ENCODE measurements at places on chromosomes 5 and 9. TPM values are rescaled to one million over a fixed set of nuclear protein-coding genes. Genes with fewer than 3 reads are reported as not detected.

GRCh38 chr9:96065482-96066251 lies 190.2 kb downstream of the ERCC6L2 start:
- H3K4me3 ChIP-seq = no peak overlapping the region
- no peaks in the 10 kb centered on the region for H3K36me3 ChIP-seq
- H3K27me3 ChIP-seq = no peaks in the 10 kb centered on the region
- H3K4me1 ChIP-seq = peaks cover 4% of the 10 kb centered on the region
- DNase-seq = no peak
- no peak overlapping the region for H3K27ac ChIP-seq

The TLX3 gene
- not detected for total RNA-seq

DNA sequence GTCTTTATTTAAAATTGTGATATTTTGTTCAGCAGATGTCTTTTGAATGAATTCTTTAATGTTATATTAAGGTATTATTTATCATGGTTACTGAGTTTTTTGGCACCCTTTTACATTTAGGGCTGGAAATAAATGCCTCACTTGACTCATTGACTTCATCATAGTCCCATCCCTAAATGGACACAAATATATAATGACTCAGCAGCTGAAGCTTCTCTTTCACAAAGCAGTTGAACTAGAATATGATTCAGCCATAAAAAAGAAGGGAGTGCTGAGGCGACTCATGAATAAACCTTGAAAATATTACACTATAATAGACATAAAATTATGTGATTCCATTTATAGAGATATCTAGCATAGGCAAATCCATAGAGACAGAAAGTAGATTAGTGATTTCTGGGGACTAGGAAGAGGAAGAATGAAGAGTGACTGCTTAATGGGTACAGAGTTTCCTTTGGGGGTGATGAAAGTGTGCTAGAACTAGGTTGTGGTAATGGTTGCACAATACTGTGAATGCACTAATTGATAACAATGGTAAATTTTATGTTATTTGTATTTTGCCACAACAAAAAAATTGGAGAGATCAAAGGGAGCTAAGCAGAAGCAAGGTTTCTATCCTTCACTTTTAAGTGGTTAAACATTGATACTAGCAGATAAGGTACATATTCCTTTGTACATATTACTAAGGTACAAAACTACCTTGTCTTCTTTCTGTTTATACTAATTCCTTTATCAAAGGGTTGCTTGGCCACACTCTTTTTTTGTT lies 449.6 kb downstream of the NTRK2 start:
- H3K27me3 ChIP-seq = no peaks in the 10 kb centered on the region
- no peak for DNase-seq
- H3K4me3 ChIP-seq = no peak overlapping the region
- no peak overlapping the region for H3K27ac ChIP-seq

DNA sequence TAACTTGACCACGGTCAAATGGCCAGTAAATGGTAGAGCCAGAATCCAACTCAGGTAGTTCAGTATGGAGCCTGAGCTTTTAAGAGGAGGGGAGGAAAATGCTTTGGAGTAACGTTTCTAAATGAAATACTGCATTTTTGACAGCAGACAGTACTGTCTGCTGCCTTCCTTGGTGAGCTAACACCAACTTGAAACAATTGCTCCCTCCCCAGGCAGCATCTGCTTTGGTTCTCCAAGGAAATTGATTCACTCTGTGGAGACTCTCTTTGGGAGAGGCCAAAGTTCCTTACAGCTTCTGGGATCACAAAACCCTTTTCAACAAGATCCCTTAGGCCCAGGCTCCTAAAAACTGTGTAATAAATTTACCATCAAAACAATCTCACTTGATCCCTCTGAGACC lies 75.2 kb upstream of the SSBP2 start:
- no peak overlapping the region for H3K27ac ChIP-seq
- no peak overlapping the region for H3K4me3 ChIP-seq
- H3K36me3 ChIP-seq = no peaks in the 10 kb centered on the region
- no peaks in the 10 kb centered on the region for H3K4me1 ChIP-seq
- DNase-seq = no peak
- no peaks in the 10 kb centered on the region for H3K27me3 ChIP-seq

DNA sequence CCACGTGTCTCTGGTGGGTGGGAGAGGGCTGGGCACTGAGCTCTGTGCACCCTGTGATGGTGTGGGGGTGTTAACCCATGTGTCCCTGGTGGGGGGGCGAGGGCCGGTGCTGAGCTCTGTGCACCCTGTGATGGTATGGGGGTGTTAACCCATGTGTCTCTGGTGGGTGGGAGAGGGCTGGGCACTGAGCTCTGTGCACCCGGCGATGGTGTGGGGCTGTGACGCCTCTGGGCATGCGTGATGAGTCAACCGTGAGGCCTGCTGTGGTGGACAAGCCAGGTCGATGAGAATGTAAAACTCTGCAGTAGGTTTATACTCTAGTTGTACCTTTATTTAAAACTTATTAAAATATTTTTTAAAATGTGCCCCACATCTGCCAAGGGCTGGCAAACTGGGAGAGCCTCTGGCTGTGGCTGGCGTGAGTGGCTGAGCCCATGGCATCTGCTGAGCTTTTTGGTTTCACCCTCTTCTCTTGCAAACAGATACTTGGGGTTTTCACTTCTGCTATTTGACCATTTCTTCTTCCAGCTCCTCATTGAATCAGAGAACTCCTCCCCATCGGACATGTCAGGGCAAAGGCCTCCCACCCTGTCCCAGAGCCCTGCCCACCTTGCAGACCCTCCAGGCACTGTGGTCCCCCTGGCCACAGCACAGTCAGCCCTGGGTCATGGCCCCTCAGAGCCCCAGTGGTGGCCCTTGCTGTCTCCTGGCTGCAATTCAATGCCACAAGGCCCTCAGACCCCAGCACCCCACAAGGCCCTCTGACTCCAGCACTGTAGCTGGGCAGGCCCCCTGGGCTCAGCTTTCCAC lies 18.5 kb upstream of the EXOC3 start:
- H3K27me3 ChIP-seq = no peaks in the 10 kb centered on the region
- H3K4me3 ChIP-seq = no peak overlapping the region
- peak; percentile 57 for DNase-seq
- no peak overlapping the region for H3K27ac ChIP-seq
- H3K36me3 ChIP-seq = no peaks in the 10 kb centered on the region
- H3K4me1 ChIP-seq = no peaks in the 10 kb centered on the region

GRCh38 chr5:132277971-132278853 lies 16.0 kb upstream of the SLC22A4 start:
- no peak overlapping the region for H3K4me3 ChIP-seq
- H3K27me3 ChIP-seq = no peaks in the 10 kb centered on the region
- no peak overlapping the region for H3K27ac ChIP-seq
- no peak for DNase-seq
- no peaks in the 10 kb centered on the region for H3K36me3 ChIP-seq
- H3K4me1 ChIP-seq = no peaks in the 10 kb centered on the region

DNA sequence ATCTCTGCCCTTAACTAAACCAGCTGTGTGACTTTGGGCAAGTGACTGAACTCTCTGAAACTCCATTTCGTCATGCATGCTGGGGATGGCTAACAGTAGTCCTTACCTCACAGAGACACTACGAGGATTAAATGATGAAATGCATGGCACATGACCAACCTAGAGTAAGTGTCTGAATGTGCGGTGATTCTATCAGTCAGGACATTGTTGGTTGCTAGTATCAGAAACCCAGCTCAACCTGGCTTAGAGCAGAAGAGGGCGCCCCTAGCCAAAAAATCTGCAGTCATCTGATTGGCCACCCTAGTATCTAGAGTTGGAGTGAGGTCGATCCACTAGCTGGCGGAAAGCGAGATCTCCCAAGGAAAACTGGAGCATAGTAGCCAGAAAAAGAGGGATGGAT lies 25.2 kb downstream of the NEURL1B start:
- H3K4me1 ChIP-seq = no peaks in the 10 kb centered on the region
- no peaks in the 10 kb centered on the region for H3K27me3 ChIP-seq
- no peak overlapping the region for H3K27ac ChIP-seq

- no peak overlapping the region for H3K27ac ChIP-seq
- no peak overlapping the region for H3K4me3 ChIP-seq
- no peaks in the 10 kb centered on the region for H3K27me3 ChIP-seq
- peaks cover 2% of the 10 kb centered on the region for H3K4me1 ChIP-seq
Observed at GRCh38 chr9:92414566-92414965, 9.7 kb downstream of the OMD start.

DNA sequence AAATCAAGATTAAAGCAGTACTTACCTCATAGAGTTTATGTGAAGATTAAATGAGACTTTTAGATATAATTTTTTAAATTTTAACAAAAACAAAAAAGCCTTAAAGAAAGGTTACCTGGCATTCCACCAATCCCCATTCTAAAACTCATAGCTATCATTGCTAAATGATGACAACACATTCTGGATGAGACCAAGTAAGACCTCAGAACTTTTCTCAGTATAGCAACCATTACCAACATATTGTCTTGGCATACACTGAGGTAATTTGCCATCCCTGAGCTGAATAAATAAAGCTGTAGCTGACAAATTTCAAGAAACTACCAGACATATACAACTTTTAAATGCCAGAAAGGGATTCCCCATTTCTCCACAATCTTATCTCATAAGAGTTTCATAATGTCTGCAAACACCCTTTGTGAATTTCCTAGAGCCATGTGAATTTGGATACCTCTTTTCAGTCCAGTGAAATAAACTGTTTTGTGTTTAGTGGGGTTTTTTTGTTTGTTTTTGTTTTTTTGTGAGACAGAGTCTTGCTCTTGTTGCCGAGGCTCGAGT lies 29.5 kb downstream of the RANBP3L start:
- DNase-seq = no peak
- H3K27me3 ChIP-seq = no peaks in the 10 kb centered on the region
- peaks cover 9% of the 10 kb centered on the region for H3K4me1 ChIP-seq
- H3K4me3 ChIP-seq = no peak overlapping the region

GRCh38 chr5:68798877-68799843 lies 294.7 kb upstream of the SLC30A5 start:
- H3K4me1 ChIP-seq = no peaks in the 10 kb centered on the region
- H3K4me3 ChIP-seq = no peak overlapping the region
- no peak overlapping the region for H3K27ac ChIP-seq
- no peaks in the 10 kb centered on the region for H3K36me3 ChIP-seq
- DNase-seq = no peak

DNA sequence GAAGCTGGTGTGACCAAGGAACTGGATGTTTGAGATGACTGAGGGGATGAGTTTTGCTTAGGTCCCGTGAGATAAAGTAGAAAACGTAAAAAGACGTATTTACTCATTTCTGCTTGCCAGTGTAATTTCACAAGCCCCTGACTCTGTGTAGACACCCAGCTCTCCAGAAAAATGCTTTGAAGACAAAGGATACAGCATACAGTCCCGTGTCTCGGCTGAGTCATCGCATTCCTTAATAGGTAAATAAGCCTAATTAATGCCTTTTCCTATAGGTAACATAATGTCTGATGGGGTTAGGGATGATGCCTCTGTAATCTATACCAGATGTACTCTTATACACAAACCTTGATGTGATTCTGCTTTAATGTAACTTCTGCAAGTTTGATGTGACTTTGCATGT lies 20.2 kb downstream of the S100Z start:
- H3K27ac ChIP-seq = no peak overlapping the region
- H3K4me1 ChIP-seq = no peaks in the 10 kb centered on the region
- DNase-seq = no peak
- H3K27me3 ChIP-seq = no peaks in the 10 kb centered on the region
- no peak overlapping the region for H3K4me3 ChIP-seq

- no peaks in the 10 kb centered on the region for H3K36me3 ChIP-seq
- no peak overlapping the region for H3K4me3 ChIP-seq
- H3K27me3 ChIP-seq = no peaks in the 10 kb centered on the region
- no peak for DNase-seq
Observed at GRCh38 chr5:14008819-14009311, 64.4 kb upstream of the DNAH5 start.

The DHFR gene
- 10.9 TPM for total RNA-seq

- H3K36me3 ChIP-seq = no peaks in the 10 kb centered on the region
- H3K4me3 ChIP-seq = no peak overlapping the region
- no peak for DNase-seq
- H3K27me3 ChIP-seq = no peaks in the 10 kb centered on the region
- H3K4me1 ChIP-seq = no peaks in the 10 kb centered on the region
Observed at GRCh38 chr5:173568703-173569102, 47.7 kb downstream of the BOD1 start.

- no peaks in the 10 kb centered on the region for H3K36me3 ChIP-seq
- no peaks in the 10 kb centered on the region for H3K4me1 ChIP-seq
- no peak overlapping the region for H3K27ac ChIP-seq
- H3K27me3 ChIP-seq = no peaks in the 10 kb centered on the region
Observed at GRCh38 chr5:58544926-58545325, 37.9 kb upstream of the RAB3C start.

The GABRA6 gene
- total RNA-seq = not detected

DNA sequence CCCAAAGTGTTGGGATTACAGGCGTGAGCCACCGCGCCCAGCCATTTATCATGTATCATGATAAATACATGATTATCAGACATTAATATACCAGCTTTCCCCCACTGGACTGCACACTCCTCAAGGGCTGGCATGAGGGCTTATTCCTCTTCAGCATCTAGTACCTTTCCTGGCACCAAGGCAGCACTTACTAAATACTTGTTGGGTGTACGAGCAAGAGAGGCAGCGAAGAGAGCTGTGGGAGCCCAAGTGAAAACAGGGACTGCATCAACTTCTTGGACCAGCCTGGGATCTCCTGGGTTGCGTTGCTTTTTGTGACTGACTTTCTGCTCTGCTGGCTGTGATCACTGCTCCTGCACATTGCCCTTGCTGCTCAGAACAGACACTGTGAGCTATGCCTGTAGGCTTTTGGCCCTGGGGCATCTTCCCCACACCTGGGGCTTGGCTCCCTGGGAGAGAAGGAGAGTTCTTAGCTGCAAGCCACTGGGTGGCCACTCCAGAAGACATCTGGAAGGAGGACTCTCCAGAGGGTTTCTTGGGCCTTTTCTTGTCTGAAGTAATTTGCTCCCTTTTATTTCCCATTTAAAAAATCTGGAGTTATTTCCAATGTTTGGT lies 224.3 kb downstream of the NR3C1 start:
- no peaks in the 10 kb centered on the region for H3K4me1 ChIP-seq
- no peak for DNase-seq
- H3K27ac ChIP-seq = no peak overlapping the region
- H3K36me3 ChIP-seq = no peaks in the 10 kb centered on the region

DNA sequence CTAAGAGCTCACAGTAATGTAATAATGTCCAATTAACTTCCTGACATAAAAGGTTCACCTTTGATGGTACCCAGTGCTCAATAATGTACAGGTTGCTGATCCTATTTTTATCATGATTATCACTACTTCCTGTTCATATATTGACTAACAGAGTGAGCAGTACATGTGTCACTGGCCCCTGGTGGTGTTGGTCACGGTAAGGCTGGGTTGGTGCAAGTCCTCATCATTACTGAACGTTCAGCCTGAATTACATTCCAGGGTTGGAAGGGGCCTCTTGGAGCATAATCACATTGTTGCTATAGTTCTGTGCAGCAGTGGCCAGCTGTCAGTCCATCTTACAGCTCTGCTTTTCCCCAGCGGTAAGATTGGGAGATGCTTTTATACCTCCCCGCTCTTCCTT lies 24.2 kb upstream of the CKMT2 start:
- no peaks in the 10 kb centered on the region for H3K27me3 ChIP-seq
- H3K36me3 ChIP-seq = no peaks in the 10 kb centered on the region
- H3K4me1 ChIP-seq = no peaks in the 10 kb centered on the region
- H3K4me3 ChIP-seq = no peak overlapping the region
- H3K27ac ChIP-seq = no peak overlapping the region

- H3K36me3 ChIP-seq = no peaks in the 10 kb centered on the region
- H3K4me1 ChIP-seq = no peaks in the 10 kb centered on the region
- DNase-seq = no peak
- peak overlapping the region; percentile 3 for H3K27ac ChIP-seq
- no peak overlapping the region for H3K4me3 ChIP-seq
Observed at GRCh38 chr9:81558091-81558830, 131.1 kb downstream of the TLE1 start.
